ENCODE measurements at places on chromosomes 6 and 20. TPM values are rescaled to one million over a fixed set of nuclear protein-coding genes. Genes with fewer than 3 reads are reported as not detected.

GRCh38 chr20:42493001-42493400, 696.7 kb downstream of the PTPRT start:
- DNase-seq, result no peak

- DNase-seq, result no peak
These were observed 4.0 kb upstream of the UBD start for GRCh38 chr6:29563435-29563965.

GRCh38 chr6:44397424-44398164, 10.1 kb downstream of the CDC5L start:
- DNase-seq, result no peak

The VSTM2L gene
- total RNA-seq, result 1.4 TPM

DNA sequence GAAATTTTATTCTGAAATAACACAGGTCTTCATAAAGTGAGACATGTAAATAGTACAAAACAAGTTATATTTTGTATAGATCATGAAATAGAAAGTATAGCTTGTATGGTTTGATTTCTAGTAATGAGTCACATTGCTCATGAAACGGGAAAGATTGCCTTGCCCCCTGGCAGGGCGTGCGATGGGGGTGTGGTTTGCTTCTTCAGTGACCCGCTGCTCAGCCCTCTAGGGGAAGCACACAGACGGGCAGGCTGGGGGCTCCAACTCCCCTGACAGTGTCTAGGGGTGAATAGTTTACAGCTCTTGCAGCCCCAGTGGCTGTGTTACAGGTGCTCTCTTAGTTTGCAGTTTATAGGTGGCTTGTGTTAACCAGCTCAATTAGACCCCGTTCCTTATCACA, 170.5 kb upstream of the RGS17 start:
- no peak for DNase-seq

DNA sequence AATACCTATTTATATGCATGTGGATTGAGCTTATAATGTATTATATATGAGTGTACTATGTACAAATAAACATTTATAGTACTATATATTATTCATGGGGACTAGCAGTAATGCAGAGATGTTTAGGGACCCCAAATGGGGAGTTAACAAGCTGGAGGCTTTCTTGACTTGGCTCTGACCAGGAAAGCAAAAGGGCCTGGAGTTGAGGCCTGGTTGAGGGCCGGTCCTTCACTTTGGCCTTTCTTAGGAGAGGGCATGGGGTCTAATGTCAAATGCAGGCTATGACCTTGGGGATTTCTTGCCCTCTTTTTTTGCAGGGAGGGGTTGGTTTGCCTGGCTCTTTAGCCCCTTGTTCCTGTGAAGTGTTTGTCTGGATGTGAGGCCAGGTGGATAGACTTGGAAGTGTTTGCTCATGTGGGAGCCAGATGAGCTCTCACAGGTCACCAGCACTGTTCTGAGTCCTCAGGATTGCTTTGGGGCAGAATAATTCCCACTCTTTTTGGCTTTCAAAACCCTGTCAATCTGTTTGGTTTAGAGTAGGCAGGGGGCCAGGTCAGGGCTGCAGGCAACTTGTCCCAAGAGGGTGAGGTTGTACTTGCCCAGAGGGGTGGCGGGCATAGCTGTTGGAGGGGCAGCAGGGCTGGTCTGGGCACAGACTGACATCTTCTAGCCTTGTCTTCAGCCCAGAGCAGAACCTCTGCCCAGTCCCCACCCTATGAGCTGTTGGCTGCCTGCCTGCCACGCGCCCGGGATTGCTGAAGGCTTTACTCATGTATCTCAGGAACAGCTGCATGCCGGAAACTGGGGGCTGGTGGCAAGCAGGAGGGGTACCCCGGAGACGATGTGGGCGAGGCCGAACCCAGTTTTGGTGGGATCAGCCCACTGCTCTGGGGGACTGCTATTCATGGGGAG, 14.6 kb downstream of the TJAP1 start:
- peak; percentile 72 for DNase-seq

- DNase-seq, result peak; percentile 11
These were observed 260.0 kb downstream of the C6orf118 start for GRCh38 chr6:165049362-165049761.

DNA sequence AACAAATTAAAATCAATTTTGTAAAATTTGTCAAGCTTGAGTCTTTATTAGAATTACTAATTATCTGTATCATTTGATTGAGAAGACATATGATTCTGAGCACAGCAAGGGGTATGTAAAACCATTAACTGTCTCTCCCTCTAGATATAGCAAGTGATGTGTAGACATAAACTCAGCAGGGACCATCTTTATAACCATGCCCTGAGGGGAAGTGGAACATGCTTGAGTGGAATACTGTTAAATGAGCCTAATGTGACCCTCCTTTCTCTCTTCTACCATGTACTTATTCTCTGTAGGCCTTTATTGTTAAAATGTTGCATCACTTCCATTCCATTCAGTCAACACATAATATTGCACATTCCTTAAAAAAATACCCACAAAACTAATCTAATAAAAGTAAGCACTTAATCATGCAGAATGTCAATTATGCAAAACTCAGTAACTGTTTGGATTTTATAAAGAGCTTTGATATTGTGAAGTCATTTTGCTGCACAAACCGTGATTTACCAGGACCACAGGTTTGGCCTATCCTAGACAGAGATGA, 896.6 kb upstream of the MANEA start:
- no peak for DNase-seq

- DNase-seq, result peak; percentile 9
These were observed 213.6 kb upstream of the PLCB4 start for GRCh38 chr20:8855315-8855714.

- no peak for DNase-seq
These were observed 34.6 kb upstream of the ADGRF1 start for GRCh38 chr6:47076422-47077344.

- no peak for DNase-seq
These were observed 750.4 kb downstream of the TENT5A start for GRCh38 chr6:81002126-81002525.
